Spinal cord (tissue), 10 donors: ENCODE measurements at places on chromosomes 7 and 10.

DNA sequence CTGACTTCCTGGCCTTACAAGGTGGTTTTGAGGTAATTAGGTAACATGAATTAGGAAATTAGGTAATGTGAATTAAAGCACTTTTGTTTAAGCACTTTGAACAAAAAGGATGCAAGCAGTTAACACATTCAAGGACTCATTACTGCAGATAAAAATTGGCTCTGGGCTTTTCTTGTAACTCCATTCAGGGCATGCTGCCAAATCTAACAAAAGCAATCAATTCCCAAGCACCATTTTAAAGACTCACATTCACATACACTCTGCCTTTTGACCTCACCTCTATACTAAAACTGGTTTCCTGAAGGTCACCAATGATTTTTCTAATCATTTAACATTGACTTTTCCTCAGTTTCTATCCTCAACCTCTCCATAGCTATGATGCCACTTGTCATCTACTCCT, 251.2 kb upstream of the RHOBTB1 start:
- no peak for DNase-seq

DNA sequence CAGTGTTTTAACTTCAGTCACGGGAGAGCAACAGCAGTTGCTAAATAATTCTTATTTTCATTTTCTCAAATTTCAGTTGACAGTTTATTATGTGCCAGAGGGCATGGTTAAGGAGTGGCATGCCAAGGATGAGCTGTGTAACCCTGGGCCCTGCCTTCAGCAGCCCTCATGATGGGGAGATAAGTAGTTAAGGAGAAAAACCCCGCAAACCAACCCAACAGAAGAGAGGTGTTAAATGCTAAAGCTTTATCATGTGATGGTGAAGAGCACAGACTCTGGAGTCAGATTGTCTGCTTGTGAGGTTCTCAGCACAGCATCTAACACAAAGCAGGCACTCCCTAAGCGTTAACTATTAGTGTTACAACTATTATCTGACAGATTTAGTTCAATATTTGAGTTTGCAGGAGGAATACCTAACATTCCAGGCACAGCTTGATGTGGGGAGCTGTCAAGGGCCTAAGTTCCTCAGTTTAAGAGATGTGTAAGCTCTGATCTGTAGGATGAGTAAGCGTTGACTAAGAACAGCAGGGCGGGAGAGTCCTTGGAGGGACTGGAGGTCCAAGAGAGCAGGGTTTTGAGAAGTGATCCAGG, 29.6 kb downstream of the STAM start:
- no peak for DNase-seq

GRCh38 chr10:37701781-37702493, 155.5 kb downstream of the ZNF248 start:
- no peak for DNase-seq

GRCh38 chr7:131218727-131219128, 108.9 kb upstream of the MKLN1 start:
- no peak for DNase-seq

DNA sequence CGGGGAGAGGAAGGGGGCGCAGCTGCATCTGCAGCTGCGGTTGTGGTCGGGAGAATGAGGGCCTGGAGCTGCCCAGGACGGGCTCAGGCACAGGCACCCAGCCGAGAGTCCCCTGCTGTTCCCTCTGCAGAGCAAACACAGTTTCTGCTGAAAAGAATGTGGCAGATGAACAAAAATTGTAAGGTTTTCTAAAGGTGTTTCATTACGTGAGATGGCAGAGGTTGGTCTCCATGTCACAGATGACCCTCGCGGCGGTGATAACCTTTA, 456.2 kb downstream of the DNAJB6 start:
- no peak for DNase-seq

DNA sequence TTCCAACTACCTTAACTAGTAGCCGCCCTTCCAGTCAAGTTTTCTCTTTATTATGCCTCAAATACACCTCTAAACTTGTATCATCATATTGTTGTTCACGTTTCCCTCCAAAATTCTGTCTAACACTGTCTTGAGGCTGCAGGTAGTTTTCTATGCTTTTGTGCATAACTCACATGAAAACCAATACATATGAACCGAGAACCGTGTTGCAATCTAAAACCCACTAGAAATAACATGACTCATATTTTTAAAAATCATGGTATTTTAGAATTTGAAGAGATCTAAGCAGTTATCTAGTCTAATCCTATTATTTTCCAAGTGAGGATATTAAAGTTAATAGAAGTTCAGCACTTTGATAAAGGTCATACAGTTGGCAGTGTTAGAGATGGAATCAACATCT, 18.2 kb downstream of the LIPF start:
- DNase-seq, result no peak

- no peak for DNase-seq
Measured at GRCh38 chr10:100342627-100342972, 4.4 kb upstream of the SCD start.

DNA sequence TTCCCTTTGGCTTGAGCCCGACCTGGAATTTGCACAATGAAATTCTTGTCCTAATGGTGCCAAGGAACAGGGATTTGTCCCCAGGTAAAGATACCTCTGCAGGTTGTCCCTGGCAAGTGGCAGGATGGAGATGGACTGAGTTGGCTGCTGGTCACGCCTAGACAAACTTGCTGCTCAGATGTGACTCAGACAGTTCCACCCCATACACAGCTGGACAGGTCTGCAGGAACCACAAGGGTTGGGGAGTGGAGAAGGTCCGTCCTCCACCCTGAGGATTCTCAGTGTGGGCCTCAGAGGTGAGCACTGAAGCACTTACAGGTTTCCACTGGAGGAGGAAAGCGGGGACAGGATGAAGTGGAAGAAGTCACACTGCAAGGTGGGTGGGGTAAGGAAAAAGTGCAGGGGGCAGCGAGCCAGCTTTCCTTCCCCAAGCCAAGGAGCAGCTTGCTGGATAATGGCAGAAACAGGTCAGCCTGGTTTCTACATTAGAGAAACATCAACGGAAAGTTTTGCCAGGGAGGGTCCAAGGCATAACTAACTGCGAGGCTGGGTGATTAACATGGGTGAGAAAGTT, 20.5 kb downstream of the ITPRIP start:
- DNase-seq, result no peak

DNA sequence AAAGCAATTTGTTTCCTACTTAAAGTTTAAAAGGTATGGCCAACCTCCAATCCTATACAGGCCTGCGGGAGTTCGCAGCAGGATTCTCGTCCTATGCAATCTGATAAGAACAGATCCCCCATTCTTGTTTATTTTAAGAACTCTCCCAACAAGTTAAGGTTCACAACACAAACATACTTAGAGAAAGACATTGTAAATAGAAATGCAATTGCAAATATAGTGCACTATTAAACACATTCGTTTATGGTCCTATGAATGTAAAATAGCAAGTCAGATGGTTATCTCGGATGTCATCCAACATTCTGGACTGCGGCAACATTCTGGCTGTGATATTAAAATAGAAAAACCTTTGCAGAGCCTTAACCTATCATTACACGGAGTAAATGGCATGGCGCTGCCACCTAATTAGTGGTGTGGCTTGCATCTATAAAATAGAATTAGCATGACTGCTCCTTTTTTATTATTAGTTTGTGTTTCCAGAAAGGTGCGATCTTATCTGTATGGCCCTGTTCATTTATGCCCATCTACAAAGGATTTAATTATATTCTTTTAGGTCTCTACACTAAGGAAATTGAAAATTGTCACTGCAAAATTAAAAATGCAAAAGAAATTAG, 37.0 kb downstream of the BEND7 start:
- no peak for DNase-seq

DNA sequence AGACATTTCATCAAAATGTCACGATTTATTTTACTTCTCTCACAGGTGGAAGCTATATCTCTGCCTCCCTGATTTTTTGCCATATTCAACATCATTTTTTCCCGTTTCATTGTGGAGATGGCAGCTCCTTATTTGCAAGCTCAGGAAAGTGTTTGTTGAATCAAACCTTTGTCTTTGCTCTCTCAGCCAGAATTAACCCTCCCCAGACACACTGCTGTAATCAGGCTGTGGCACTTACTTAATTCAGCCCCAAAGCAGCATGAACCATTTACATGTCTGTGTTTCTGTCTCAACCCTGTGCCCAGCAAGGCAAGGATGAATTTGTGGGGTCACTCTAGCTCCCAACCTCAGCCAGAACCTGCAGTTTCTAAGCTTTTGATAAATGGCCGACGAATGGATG, 397.2 kb downstream of the TCERG1L start:
- no peak for DNase-seq

DNA sequence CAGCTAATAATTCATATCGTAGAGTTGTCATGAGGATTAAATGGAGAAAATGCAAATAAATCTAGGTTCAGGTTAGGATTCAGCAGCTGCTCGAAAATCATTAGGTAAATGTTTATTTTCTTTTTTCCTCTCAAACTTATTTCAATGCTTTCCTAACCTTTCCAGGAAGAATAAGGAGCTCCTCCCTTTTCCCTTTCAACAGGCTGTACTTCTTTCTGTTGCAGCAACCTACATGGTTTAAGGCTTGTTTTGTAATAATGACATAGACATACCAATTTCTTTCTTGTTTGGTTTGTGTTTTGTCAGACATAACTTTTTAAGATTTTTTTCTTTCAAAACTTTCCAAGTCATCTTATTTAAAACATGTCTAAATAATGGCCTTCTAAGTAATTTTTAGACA, 18.2 kb downstream of the GPR141 start:
- no peak for DNase-seq

DNA sequence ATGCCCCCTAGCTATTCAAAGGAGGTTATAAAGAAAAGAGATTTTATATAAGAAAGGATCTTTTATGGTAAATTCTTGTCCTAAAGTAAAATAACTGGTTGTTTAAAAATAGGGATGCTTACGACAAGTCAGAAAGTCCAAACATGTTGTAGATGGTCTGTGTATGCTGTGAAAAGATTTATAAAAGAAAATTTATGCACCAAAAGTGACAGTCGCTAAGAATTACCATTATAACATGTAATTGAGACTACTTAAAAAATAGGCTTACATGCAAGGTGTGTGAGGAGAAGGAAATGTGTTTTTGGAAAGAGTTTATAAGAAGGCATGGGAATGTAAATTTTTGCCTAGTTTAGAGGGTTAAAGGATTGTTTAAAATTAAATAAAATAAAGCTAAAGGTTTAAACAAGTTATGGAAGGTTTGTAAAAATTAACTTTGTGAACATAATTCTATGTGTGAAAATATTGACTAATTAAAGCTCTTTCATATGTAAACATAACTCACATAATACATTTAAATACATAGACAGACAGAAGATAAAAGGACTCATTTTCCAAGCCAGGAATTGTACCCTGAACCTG, 118.5 kb downstream of the LYZL1 start:
- no peak for DNase-seq

- DNase-seq, result no peak
Measured at GRCh38 chr7:41809116-41809515, 106.2 kb upstream of the INHBA start.

- no peak for DNase-seq
Measured at GRCh38 chr7:50824882-50825281, 42.2 kb upstream of the GRB10 start.

- no peak for DNase-seq
Measured at GRCh38 chr7:43460733-43461348, 122.1 kb upstream of the STK17A start.

- no peak for DNase-seq
Measured at GRCh38 chr7:133196856-133197612, 55.8 kb upstream of the EXOC4 start.

- DNase-seq, result no peak
Measured at GRCh38 chr7:35820858-35821257, 20.0 kb downstream of the SEPTIN7 start.

DNA sequence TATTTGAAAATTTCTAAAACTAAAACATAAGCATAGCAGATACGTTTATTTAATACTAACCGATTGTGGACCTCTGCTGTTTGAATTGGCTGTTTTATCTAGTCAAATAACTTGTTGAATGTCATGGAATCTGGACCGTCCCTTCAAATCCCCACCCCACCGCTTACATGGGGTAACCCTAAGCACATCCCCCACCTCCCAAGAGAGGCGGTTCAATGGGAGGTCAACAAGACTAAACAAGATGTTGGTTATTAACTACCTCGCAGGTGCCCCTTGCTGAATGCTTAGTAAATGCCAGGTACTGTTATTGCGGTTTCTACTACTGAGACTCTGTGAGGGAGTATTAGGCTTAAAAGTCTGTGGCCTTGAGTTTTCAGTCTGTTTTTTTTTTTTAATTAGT, 70.9 kb downstream of the DAGLB start:
- no peak for DNase-seq

GRCh38 chr7:50660040-50660829, 95.0 kb upstream of the DDC start:
- no peak for DNase-seq

GRCh38 chr7:74294191-74294998, 5.2 kb downstream of the CLIP2 start:
- DNase-seq, result no peak

- no peak for DNase-seq
Measured at GRCh38 chr10:131517781-131518180, 206.3 kb upstream of the TCERG1L start.

GRCh38 chr7:105655067-105655466, 73.8 kb upstream of the EFCAB10 start:
- no peak for DNase-seq

- no peak for DNase-seq
Measured at GRCh38 chr7:34282271-34282670, 375.7 kb upstream of the NPSR1 start.

DNA sequence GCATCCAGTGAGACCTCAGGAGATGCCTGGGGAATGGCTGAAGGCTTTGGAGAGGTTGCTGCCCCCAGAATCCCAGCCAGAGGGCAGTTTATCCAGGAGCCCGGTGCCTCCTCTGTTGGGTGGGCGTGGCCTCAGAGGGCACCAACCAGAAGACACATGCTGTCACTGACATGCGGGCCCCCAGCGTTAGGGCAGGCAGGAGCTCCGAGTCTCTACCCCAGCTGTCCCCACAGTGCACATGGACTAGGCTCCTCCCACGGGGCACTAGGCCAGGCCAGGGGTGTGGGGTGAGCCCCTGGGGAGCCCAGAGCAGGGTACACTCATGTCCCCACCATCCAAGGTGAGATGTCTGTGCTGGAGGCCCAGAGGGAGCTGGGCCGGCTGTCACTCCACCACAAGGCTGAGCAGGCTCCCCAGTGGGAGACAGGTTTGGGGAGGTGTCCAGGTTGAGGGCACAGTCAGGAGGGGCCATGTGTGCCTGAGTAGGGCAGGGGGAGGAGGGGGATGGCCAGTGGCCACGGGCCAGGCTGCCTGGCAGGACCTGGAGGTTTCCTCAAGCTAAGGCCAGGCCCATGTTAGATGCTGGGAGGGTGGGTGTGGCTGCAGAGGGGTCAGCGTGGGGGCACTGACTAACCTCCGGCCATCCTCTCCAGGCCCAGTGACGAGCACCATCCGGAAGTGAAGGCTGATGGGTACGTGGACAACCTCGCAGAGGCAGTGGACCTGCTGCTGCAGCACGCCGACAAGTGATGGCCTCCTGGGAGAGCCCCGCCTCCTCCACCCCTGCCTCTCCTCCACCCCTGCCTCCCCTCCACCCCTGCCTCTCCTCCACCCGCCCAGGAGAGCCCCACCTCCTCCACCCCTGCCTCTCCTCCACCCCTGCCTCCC, 131.3 kb downstream of the FAM53B start:
- no peak for DNase-seq

GRCh38 chr10:12755075-12755474, 246.4 kb downstream of the CCDC3 start:
- DNase-seq, result no peak

GRCh38 chr7:156942708-156943090, 6.8 kb upstream of the NOM1 start:
- DNase-seq, result no peak

GRCh38 chr7:95324431-95324830, at the start of gene PON1:
Gene PON1 (minus strand): TSS chr7:95324532. CDS start chr7:95324475, 57 bp downstream.
- DNase-seq, result no peak
